Stimulated activated CD8-positive, alpha-beta memory T cell treated with anti-CD3 and anti-CD28 coated beads, Interleukin-4, amount 100 ng/mL, for 1 hour (primary cell): ENCODE measurements at places on chromosomes 5 and 9.

DNA sequence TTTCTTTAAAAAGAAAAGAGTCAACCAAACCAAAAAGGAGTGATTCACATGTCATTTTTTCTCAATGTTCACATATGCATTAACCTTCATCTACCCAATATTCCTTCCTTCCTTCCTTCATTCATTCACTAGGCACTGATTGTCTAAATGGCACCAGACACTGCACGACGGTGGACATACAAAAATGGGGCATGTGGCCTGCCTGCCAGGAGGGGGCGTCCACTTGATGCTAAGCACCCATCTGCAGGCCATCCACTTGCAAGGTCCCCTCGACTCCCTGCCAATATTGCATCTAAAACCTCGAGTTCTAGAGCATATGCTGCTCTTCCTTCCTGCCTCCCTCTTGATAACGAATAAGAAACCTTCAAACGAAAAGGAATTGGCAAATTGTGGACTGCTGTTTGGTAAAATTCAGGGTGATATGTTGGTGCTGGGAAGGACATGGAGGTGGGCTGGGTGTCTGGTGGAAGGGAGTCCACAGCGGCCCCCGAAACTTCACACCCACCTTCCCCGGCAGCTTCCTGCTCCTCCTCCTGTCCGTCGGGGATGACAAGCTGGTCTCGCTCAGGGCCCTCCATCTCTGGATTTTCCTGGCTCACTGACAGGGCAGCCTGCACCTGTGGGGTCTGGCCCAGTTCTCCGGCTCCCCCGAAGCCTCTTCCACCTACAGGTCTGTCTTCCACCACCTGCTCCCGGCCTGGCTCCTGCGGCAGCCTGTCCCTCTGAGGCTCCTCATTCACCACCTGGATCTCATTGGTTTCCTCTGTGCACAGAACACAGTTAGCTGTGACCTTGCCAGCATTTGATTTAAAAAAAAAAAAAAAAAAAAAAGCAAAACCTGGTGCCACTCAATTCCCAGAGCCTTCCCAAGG lies 64.3 kb downstream of the GOLM1 start:
- DNase-seq: no peak

GRCh38 chr9:90074316-90074962 lies 469.6 kb downstream of the GADD45G start:
- DNase-seq: no peak

DNA sequence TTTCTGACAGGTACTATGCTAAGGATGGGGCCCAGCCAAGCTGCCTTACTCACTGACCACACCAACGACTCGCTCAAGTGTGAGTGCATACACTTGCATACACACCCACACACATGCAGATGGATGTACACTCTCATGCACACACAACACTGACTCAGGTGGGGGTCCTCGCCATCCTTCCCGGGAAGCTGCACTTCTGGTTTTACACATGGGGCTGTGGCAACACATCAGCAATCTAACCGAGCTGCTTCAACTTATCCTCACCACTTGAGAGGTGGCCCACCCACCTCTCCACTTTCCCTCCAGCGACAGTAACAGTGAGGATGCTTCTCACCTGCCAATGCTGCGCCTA lies 67.2 kb upstream of the SLC25A51 start:
- DNase-seq: no peak

- DNase-seq: no peak
Observed at GRCh38 chr5:59130431-59130830, 547.6 kb downstream of the RAB3C start.

DNA sequence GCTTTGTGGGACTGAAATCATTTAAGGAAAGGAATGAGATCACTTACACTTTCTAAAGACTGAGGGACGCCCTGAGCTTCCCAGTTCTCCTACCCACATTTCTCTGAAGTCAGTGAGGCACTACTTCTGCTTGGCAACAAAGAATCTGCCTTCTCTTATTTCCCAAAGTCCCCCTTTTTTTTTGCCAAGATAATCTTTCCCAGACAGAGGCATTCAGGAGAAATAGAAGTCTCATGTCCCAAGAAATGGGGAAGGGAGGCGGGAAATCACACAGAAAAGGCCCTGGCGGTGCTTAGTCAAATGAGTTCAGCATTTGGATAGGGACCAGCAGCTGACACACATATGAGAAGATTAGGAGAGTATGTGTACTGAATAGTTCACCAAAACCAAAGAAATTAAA lies 159.7 kb downstream of the MUSK start:
- no peak for DNase-seq

GRCh38 chr5:40798801-40799210 lies 632 bp upstream of the PRKAA1 start:
- no peak for DNase-seq

- DNase-seq: no peak
Observed at GRCh38 chr5:73815631-73816030, 189.6 kb downstream of the ARHGEF28 start.

- DNase-seq: no peak
Observed at GRCh38 chr9:4152876-4153275, 147.0 kb downstream of the GLIS3 start.

DNA sequence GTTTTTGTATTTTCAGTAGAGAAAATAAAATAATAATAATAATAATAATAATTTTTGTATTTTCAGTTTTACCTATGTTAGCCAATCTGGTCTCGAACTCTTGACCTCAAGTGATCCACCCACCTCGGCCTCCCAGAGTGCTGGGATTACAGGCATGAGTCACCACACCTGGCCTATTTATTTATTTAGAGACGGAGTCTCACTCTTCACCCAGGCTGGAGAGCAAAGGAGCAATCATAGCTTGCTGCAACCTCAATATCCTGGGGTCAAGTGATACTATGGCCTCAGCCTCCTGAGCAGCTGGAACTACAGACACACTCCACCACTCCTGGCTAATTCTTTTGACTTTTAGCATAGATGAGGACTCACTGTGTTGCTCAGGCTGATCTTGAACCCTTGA lies 167.5 kb downstream of the TLE1 start:
- DNase-seq: no peak

DNA sequence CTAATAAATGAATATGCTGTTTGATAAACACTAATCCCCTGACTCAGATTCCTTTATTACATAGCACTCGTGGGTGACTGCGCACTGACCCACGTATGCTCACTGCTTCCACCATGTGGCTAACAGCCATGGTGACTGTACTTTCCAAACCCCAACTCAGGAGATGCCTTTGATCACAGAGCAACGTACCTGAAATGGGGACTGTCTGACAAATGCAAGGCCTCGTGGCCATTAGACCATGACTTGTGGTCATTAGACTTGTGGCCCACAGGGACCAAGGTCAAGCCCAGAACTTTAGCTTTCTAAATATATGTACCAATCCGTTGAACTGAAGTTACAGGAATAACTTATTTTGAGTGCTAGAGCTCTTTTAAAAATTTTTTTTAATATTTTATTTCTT lies 46.6 kb downstream of the CYFIP2 start:
- peak; percentile 42 for DNase-seq

DNA sequence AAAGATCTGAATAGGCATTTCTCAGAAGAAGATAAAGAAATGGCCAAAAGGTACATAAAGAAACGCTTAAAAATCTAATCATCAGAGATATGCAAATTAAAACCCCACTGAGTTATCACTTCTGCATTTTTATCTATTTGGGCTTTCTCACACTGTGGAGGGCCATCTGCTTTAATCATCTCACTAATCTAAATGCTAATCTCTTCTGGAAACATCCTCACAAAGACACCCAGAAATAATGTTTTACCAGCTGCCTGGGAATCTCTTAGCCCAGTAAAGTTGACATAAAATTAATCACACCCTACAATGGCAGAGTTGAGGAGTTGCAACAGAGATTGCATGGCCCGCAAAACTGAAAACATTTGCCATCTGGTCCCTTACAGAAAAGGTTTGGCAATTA lies 407.9 kb upstream of the CYLC2 start:
- DNase-seq: no peak

DNA sequence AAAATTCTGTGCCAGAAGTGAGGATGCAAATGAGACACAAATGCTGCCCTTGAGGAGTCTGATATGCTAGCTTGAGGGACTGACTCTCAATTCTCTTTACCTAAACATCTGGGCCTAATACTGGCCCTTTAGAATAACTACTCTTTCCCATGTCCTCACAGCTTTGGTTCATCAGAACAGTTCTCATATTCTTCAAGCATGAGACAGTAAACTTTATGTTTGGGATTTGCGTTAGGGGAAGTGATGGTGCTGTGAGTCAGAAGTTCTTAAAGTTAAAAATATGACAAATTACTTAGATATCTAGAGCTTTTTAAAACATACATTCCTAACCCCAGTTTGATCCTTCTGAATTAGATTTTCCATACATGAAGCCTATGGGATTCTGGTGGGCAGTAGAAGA lies 665.0 kb upstream of the RGMB start:
- DNase-seq: no peak

- no peak for DNase-seq
Observed at GRCh38 chr5:115324021-115324420, 27.6 kb upstream of the CCDC112 start.

DNA sequence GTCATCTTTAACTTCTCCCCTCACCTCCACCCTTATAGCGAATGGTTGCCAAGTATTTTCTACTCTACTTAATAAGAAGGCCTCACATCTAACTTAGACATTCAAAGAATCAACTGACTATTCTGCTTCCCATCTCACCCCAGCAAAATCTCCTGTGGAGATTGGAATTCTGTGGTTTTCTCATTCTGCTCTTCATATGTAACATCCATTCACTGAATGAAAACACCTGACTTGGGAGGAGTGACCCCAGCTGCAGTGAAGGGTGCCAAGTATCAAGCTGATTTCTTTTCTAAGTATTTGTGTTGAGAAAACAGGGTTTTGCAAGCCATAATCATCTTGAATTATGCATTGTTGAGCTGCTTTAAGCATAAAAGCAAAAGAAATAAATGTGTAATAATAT lies 42.5 kb upstream of the TAF1L start:
- DNase-seq: no peak

- no peak for DNase-seq
Observed at GRCh38 chr5:41270423-41271251, 57.3 kb upstream of the C6 start.

DNA sequence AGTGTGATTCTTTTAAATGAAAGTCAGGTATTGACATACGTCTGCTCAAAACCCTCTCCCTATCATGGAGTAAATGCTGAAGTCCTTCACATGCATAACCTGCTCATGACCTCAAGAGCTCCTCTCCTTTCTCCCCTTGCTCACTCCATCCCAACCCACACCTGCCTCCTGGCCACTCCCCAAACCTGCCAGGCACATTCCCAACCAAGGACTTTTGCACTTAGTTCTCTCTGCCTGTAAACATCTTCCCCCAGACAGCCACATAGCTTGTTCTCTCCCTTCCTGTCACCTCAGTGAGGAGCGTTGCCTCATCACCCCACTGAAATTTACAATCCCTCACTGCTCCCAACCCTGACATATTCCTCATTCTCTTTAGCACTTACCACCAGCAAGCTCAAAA lies 8.7 kb downstream of the SETD9 start:
- DNase-seq: no peak

DNA sequence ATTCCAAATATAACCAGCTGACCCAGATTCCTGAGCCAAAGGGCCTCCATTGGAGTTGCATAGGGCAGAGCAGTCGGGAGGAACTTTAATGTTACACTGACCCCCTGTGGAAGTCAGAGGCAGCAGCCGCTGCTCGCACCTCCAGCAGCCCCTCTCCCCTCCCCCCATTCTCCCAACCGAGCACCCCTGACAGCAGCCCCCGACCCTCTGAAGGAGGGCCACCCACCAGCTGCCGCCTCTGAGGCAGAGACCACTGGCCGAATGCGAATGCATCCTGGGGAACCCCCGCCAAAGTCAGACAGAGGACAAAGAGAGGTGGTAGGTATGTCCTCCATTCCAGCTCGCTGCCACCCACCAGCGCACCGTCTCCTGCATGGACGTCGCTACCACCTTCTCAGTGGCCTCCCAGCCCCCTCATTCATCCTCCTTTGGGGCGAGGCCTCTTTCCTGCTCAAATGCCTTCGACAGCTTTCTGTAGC lies 231.0 kb downstream of the CDK5RAP2 start:
- DNase-seq: no peak

DNA sequence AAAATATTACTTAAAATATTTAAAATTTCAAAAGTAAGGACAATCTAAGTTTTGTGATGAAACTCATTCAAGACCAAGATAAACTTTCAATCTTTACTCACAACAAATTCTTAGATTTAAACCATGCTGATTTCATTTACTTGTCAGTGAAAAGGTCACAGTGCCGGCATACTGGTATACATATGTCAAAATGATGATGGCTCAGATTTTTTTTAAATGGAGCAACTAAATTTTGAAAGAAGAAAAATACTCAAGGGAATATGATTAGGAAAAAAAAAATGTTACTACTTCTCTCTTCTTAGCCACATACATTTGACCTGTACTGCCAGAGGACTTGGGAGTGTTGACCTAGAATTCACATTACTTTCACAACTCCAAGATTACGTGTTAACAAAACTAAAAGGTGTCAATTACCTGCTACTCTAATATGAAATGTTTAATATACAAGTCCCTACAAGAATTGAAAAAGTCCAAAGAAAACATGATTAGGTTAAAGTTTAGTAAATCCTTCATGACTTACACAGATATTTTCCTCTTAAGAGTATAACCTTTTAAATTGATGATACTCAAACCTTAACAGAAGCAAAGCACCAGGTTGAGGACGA lies 4.6 kb downstream of the EFNA5 start:
- no peak for DNase-seq

DNA sequence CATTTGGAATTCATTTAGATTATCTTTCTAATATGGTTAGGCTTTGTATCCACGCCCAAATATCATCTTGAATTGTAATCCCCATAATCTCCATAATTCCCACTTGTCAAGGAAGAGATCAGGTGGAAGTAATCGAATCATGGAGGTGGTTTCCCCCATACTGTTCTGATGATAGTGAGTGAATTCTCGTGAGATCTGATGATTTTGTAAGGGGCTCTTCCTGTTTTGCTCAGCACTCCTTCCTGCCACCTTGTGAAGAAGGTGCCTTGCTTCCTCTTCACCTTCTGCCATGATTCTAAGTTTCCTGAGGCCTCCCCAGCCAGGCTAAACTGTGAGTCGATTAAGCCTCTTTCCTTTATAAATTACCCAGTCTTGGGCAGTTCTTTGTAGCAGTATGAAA lies 527.5 kb upstream of the ARRDC3 start:
- DNase-seq: no peak

GRCh38 chr9:93907551-93908199 lies 47.5 kb downstream of the BARX1 start:
- no peak for DNase-seq
